ENCODE measurements at places on chromosomes 2 and 18.

DNA sequence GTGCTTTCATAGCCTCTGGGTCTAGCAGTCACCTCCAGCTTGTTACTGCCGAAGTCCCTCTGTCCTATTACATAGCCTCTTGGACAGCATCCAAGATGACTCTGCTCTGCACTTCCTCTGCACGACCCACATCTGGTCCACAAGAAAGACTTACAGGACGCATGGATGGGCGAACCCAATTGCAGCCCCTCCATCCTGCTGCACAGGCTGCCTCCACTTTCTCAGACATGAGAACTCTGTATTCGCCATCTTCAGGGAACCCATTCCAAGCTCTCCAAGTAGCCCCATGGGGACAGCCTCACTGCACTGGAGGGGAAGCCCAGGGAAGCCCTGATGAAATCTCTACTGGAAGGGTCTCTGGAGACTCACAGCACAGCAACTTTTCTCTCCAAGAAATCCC is 172.1 kb downstream of the GFPT1 start:
- DNase-seq, result no peak

DNA sequence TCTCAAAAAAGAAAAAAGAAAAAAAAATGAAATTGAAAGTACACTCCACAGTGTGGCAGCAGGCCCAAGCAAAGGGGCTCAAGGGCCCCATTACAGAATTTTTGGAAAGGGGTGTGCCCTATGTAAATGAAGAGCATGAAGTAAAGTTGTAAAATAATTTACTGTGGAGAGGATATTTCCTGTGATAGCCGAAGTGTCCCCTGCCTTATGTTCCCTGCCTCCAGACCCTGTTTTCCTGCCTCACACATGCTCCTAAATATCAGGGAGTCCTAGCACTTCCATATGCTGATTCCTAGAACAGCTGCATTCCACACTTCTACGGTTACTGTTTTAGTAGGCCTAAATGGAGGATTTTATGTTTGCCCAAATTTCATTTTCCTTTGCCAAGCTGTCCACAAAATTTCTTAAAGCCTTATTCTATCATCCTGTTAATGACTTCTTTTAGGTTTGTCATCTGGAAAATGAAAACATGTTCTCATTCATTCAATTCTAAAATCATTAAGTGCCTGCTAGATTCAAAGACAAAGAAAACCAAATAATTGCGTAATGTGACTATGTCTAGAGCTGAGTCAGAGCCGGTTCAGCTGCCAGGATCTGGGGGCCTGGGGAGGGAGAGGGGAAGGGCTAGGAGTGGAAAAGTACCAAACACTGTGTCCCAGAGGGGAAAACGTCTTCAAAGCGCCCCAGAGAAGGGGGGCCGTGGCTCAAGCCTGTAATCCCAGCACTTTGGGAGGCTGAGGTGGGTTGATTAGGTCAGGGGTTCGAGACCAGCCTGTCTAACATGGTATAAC is 25.9 kb upstream of the IMPA2 start:
- no peak for DNase-seq

GRCh38 chr2:232632229-232632903 is 1.0 kb upstream of the EFHD1 start:
- DNase-seq, result no peak

DNA sequence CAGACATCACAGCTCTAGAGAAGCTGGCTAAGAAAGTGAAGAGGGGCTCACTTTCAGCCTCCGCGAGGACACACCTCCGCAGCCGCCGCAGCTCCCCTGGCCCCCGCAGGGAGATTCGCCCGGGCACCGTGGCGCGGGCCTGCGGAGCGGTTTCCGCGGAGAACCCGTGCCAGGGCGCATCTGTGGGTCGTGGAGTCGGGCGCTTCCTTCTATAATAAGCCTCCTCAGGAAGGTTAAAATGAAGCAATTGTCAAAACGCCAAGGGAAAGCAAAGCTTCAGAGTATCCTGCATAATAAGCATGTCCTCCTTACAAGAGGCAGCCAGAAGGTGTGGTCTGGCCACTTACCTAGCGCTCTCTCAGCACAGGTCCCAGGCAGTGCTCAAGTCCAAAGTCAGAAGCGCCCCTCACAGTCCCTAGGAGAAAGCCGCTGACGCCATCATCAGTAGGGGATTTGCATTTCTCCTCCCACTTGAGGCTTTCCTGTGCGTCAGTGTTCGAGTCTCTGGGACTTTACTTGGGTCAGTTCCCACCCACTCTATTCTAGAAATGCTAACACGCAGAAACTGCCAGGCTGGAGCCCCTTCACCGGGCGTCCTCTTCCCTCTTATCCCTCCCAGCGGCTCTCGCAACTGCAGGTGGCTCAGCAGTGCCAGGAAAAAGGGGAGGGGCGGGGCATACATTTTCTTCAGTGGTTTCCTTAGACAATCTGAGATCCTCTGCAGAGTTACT is at the start of gene STAT4:
Gene STAT4, minus strand, starts transcription at position 395 of the 731 bp plus-strand sequence. CDS start 2,791 bp downstream, outside the sequence.
- no peak for DNase-seq

DNA sequence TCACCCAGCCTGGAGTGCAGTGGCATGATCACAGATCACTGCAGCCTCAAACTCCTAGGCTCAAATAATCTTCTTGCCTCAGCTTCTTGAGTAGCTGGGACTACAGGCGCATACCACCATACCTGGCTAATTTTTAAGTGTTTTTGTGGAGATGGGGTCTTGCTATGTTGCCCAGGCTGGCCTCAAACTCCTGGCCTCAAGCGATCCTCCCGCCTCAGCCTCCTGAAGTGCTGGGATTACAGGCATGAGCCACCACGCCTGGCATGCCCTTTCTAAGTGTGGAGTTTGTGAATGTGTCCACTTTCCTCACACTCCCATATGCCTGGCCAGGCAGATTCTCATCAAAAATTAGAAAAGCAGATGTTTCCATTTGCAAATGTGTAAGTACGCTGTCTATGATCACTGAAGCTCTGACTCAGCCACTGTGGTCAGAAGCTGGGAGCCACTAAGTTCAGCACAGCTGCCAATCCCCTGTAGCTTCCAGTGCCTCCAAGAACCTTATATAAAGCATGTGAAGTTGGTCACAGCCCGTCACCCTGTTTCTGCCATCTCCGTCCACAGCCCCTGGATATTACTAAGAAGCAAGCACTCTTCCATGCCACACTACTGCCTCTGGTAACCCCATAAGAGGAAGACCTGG is 155.4 kb downstream of the FAM210A start:
- DNase-seq, result no peak

DNA sequence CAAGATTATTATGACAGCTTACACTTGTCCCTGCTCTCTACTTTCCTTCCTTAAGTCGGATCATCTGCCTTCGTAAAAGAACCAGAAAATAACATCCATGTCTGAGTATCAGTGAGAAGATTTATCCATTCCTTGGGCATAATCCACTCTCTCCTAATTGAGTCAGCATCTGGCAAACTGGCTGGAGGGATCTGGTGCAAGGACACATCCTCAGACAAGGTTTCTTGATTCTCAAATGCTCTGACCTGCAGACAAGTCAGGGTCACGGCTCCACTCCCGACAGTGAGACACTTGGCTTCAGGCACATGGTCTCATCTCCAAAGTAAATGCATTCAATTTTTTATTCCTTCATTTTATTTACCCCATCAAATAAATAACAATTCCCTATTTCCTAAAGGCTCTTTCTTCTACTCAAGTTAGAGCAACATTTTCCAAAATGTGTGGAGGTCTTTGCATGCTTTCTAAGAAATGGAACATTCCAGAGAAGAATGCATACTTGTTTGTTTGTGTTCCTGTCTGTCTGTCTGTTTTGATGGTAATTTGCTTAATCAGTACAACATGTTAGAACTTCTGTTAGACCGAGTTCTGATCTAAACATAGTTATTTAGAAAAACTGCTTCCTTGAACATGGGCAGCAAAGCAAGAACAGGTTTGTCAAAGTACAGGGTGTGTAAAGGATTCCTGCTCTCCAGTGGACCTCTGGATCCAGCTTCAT is 246.9 kb downstream of the IRS1 start:
- DNase-seq, result no peak

GRCh38 chr2:25341011-25341727 is 556 bp downstream of the DNMT3A start:
- DNase-seq, result no peak

DNA sequence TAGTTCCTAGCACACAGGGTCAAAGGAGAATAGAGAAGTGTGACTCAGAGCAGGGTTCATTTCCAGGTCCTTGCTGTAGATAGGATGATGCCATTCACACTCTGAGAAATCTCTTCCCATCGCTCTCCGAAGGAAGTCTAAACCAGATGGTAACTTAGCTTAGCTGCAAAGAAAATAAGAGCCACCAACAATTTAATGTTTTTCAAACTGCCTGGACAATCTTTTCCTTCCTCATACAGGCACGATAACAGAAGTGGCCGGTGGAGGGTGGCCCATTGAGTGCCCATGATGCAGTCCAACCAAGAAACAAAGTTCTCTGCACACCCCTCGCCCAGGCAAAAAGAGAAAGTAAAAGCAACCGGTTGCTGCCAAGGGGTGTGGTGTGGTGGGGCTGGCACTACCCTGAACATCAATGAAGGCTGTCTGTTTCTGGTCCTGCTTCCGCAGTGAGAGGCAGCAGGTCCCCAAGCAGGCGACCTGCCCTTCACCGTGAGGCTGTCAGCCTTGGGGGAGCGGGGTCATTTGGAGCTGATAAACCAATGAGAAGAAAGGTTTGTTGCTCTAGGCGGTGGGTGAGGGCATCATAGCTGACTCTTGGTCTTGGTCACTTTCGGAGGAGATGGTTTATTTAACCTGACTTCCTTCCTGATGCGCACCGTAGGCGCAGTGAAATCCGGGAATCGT is 105.6 kb upstream of the CD302 start:
- no peak for DNase-seq

GRCh38 chr2:103139628-103140268 is 377.9 kb downstream of the TMEM182 start:
- DNase-seq, result no peak

DNA sequence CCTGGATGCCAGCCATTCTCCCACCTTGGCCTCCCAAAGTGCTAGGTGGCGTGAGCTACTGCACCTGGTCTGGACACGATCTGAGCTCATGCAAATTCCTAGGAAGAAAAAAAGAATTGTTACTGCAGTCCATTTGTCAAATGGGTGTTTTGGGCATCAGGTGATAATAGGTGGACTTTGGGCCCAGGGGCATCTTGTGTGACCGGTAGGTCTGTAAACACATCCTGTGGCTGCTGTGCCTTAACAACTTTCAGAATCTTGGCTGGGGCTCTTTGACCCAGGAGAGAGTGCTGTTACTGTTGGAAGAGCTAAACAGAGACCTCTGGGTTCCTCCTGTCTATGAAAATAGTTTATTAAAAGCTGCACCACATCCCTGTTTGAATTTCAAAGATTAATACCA is 34.9 kb upstream of the TFCP2L1 start:
- no peak for DNase-seq

DNA sequence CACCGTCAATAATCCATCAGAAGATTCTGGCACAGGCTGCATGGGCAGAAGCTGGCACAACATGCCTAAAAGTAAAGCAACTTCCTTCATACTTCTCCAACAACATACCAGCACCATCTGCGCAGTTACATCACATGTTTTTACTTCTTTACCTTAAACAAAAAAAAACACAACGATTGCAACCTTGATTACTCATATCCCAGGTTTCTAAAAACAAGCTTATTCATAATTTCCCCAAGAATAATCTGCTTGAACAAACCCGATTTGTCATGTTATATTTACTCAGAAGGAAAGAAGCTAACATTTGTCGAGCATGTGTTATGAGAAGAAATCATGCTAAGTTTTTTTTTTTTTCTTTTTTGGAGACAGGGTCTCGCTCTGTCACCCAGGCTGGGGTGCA is 54.7 kb downstream of the THADA start:
- no peak for DNase-seq

DNA sequence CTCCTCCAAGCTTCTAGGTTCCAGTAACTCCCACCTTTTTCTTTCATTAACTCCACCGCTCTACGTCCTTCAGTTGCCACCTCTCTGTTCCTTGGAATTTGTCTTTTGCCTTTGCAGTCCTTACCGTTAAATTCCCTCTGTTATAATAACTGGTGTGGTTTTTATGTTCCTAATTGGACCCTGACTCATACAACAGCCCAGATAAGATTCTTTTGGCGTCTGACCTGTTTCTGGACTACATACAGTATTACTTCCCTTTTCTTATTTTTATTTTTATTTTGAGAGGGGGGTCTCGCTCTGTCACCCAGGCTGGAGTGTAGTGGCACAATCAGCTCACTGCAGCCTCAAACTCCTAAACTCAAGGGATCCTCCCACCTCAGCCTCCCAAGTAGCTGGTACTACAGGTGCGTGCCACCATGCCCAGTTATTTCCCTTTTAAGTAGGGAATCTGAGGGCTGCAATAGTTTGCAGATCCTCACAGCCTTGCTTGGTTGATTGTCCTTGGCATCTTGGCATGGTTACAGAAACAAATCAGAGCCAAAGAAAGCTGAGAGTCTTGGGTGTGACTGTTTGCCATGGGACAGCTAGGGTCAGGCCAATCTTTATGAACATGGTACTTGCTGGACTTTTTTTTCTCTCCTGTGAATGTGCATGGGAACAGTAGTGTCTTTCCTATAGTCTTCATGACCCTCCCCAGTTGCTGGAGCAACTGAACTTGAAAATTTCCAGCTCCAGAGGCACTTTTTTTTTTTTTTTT is 22.0 kb downstream of the TCF23 start:
- DNase-seq, result no peak

GRCh38 chr2:105068387-105068786 is 30.5 kb downstream of the MRPS9 start:
- DNase-seq, result no peak

GRCh38 chr18:77130229-77131099 is 2.1 kb downstream of the MBP start:
- DNase-seq, result no peak

- no peak for DNase-seq
Measured at GRCh38 chr2:151716721-151717120, 17.6 kb downstream of the NEB start.

DNA sequence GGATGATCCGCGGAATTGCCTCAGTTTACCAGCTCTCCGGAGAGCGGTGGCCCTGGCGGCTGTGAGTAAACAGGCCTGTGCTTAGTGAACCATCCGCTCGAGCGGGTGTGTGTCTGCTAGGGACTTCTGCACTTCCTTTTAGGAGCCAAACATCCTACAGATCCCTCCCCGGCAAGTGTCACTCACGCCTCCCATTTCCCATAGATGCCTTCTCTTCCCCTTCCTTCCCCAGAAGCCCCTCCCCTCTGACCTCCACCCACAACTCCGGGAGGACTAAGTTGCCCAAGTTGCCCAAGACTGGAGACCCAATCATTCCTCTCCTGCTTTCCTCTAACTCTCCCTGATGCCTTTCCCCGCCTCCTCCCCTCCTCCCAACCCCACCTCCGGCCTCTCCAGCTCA is 2.9 kb downstream of the C1QL2 start:
- DNase-seq, result no peak

GRCh38 chr2:202831242-202832220 is 40.0 kb downstream of the ICA1L start:
- no peak for DNase-seq

- DNase-seq, result no peak
Measured at GRCh38 chr2:150413366-150413765, 74.1 kb downstream of the RND3 start.

GRCh38 chr2:118589721-118590120 is 257.7 kb downstream of the EN1 start:
- no peak for DNase-seq

DNA sequence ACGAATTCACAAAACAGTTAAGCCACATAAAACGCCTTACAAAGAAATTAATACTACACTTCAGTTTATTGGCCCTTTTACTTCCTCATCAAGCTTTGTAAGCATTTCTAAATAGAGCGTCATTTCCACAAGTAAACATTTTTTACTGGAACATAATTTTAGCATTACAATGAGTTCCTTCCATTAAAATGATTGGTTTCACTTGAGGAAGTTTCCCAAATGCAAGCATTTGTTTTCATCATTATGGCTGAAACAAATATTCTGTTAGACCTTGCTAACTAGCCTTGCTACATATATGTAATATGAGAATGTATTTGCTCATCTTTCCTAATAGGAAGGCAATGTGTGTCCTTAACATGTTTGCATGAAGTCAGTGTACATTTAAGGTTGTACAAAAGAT is 579.1 kb downstream of the IRS1 start:
- no peak for DNase-seq

Data from NCI-H2081 treated with DMSO at 0.1 percent for 48 hours (cell line).